ENCODE measurements at places on chromosomes 13 and 19. TPM values are rescaled to one million over a fixed set of nuclear protein-coding genes. Genes with fewer than 3 reads are reported as not detected.

DNA sequence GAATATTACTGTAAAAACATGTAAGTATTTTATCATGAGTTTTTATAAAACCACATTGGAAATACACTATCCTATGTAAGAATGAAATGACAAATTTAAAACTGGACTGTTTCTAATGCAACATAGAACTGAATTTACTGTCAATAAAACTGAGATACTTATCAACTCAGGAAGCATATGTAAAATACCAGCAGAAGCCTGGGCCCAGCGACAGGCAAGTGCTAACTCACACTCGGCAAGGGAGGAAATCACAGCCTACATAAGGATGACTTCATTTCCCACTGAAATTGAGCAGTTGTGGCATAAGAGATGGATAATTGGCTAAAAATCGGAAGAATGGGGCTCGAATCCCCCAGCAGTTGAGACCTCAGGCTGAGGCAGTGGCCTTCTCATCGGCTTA lies 12.1 kb downstream of the PROZ start:
- H3K36me3 ChIP-seq = no peaks in the 10 kb centered on the region
- H3K4me1 ChIP-seq = no peaks in the 10 kb centered on the region
- H3K27ac ChIP-seq = no peak overlapping the region
- DNase-seq = no peak
- no peaks in the 10 kb centered on the region for H3K27me3 ChIP-seq
- no peak overlapping the region for H3K4me3 ChIP-seq

DNA sequence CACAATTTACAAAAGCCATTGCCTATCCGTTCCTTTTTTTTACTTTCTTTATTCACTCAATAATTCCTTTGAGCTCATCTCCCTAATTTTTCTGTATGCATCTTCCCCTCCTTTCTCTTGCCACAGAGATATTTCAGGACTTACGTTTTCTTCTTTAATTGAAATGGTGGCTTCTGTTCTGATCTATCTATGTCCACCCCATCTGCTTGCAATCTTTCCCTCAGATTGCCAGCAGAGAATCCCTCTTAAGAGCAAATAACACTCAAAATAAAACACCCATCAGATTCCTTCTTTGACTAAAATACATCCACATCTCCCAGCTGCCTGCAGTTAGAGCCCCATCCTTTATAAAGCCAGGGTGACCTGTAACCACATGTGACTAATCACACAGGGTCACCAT lies 478.6 kb downstream of the EFNB2 start:
- H3K27me3 ChIP-seq = no peaks in the 10 kb centered on the region
- H3K4me3 ChIP-seq = no peak overlapping the region
- no peaks in the 10 kb centered on the region for H3K36me3 ChIP-seq
- H3K27ac ChIP-seq = no peak overlapping the region
- H3K4me1 ChIP-seq = no peaks in the 10 kb centered on the region

DNA sequence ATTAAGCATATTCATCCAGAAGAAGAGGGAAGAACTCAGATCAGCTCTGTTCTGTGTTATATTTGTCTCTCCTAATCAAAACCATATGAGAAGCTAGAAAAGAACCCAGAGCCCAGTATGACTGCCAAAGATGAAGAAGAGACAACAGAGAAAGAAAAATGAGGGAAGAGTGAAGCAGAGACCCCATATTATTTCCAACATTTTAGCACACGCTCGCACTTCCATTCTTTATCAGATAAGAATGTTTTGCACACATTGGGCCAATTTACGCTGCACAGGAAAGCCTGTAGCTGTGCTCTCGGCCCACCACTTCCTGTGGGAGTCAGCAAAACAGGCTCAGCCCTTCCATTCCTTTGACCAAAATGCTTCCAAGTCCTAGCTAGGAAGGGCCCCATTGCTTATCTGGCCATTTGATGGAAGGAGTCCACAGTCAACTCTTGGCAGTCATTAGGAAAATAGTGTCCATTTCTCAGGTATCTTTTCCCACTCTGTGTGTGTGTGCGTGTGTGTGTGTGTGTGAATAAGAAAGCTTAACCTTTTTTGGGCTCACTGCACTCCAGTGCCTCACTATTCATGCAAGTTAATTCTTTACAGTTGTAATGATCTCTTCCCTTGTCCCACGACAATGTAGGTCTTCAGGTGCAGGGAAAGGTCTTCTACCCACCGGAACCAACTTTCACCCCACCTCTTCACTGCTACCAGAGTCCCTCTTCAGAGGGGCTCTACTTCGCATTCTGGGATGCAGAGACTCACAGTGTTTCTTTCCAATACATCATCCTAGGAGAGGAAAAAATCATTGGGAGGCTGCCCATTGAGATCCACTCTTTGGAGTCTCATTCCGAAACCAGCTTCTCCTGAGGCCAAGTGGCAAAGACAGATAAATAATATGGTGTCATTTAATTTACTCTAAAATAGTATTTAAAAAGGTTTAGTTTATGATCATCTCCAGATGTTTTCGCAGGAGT lies 237.5 kb downstream of the COG6 start:
- no peak overlapping the region for H3K4me3 ChIP-seq
- H3K27ac ChIP-seq = no peak overlapping the region
- DNase-seq = no peak
- no peaks in the 10 kb centered on the region for H3K27me3 ChIP-seq

GRCh38 chr13:51134763-51135365 lies 23.8 kb upstream of the C13orf42 start:
- H3K4me3 ChIP-seq = no peak overlapping the region
- H3K4me1 ChIP-seq = no peaks in the 10 kb centered on the region
- H3K27ac ChIP-seq = no peak overlapping the region

The ZNF223 gene
- not detected for total RNA-seq

The ISYNA1 gene
- 19.4 TPM for total RNA-seq

The NKG7 gene
- not detected for total RNA-seq

The ZSCAN5A gene
- total RNA-seq = 17.2 TPM
